ENCODE measurements at places on chromosomes 7 and 10. TPM values are rescaled to one million over a fixed set of nuclear protein-coding genes. Genes with fewer than 3 reads are reported as not detected.

DNA sequence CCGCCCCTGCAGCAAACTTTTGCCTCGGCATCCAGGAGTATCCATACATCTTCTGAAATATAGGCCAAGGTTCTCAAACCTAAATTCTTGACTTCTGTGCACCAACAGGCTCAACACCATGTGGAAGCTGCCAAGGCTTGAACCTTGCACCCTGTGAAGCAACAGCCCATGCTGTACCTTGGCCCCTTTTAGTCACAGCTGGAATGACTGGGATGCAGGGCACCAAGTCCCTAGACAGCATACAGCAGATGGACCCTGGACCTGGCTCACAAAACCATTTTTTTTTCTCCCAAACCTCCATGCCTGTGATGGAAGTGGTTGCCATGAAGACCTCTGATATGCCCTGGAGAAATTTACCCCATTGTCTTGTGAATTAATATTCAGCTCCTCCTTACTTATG lies 233.8 kb upstream of the KCND2 start:
- H3K27me3 ChIP-seq, result no peaks in the 10 kb centered on the region
- H3K4me3 ChIP-seq, result no peak overlapping the region
- no peak overlapping the region for H3K27ac ChIP-seq

The CALN1 gene
- 6.9 TPM for total RNA-seq

- no peaks in the 10 kb centered on the region for H3K4me1 ChIP-seq
- H3K36me3 ChIP-seq, result no peaks in the 10 kb centered on the region
- no peaks in the 10 kb centered on the region for H3K27me3 ChIP-seq
- no peak for DNase-seq
Measured at GRCh38 chr10:27413831-27414348, 90.2 kb upstream of the RAB18 start.

DNA sequence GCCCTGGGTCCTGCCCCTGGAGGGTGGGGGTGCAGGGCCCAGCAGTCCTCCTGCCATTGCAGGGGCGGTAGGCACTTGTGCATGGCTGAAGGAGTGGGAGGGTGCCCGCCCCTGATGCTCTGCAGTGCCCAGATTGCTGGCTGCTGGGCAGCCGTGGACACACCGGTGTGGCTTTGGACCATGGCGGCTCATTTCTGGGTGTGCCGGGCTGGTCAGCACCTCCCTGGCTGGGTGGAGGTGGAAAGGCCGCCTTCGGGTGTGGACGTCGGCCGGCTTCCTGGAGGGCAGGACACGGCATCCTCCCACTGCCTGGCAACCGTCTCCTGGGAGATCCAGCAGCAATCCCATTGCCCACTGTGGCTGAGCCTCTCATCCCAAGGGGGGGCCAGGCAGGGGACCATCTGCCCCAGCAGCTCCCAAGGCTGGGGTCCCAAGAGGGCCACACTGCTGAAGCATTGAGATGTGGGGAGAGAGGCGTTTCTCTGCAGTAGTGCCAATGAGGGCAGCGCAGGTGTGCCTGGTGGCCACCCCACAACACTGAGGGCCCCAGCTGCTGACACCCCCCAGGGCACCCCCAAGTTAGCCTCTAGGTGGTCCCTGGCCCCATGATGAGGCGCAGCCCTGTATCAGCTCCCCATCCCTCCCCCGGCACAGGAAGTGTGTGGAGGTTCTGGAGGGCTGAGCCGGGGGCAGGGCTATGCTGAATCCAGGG lies 12.9 kb downstream of the TTYH3 start:
- no peaks in the 10 kb centered on the region for H3K27me3 ChIP-seq
- H3K4me3 ChIP-seq, result no peak overlapping the region
- no peak overlapping the region for H3K27ac ChIP-seq

The TRIM4 gene
- 33.1 TPM for total RNA-seq

GRCh38 chr10:119737823-119738222 lies 12.0 kb downstream of the INPP5F start:
- H3K4me3 ChIP-seq, result no peak overlapping the region
- DNase-seq, result no peak
- H3K27me3 ChIP-seq, result no peaks in the 10 kb centered on the region
- H3K36me3 ChIP-seq, result no peaks in the 10 kb centered on the region

All from vagina (tissue), 2 donors.